ENCODE measurements at places on chromosomes 12 and 14. TPM values are rescaled to one million over a fixed set of nuclear protein-coding genes. Genes with fewer than 3 reads are reported as not detected.

- DNase-seq: no peak
- no peak overlapping the region for H3K4me3 ChIP-seq
Observed at GRCh38 chr14:91723501-91723900, 8.4 kb downstream of the CATSPERB start.

DNA sequence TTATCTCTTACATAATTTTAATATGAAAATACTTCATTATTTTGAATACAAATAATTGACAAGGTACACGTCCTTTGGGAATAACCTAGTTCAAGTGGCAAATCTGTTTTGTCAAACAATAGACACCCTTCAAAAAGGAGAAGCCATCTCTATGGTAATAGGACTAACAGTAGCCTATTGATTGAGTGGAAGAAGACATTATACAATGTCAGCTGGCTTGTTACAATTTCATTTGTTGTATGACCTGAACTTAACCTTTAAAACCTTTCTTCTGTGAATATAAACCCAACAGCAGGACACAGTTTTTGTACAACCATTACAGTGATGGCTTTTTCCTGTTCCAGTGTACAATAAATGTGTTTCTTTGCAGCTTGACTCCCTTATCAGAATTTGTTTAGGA lies 8.1 kb downstream of the TMEM260 start:
- no peak overlapping the region for H3K27ac ChIP-seq
- no peak overlapping the region for H3K4me3 ChIP-seq
- no peak for DNase-seq
- peaks cover 4% of the 10 kb centered on the region for H3K36me3 ChIP-seq
- no peaks in the 10 kb centered on the region for H3K27me3 ChIP-seq

FGF23 gene
- polyA plus RNA-seq: not detected

LGR5 gene
- polyA plus RNA-seq: not detected

INHBC gene
- not detected for polyA plus RNA-seq
